ENCODE measurements at places on chromosomes 7 and 10. TPM values are rescaled to one million over a fixed set of nuclear protein-coding genes. Genes with fewer than 3 reads are reported as not detected.

Gene EIF4H
- 246 TPM for total RNA-seq

Gene SEC31B
- total RNA-seq: 61.7 TPM

Gene ABCB4
- total RNA-seq: not detected

DNA sequence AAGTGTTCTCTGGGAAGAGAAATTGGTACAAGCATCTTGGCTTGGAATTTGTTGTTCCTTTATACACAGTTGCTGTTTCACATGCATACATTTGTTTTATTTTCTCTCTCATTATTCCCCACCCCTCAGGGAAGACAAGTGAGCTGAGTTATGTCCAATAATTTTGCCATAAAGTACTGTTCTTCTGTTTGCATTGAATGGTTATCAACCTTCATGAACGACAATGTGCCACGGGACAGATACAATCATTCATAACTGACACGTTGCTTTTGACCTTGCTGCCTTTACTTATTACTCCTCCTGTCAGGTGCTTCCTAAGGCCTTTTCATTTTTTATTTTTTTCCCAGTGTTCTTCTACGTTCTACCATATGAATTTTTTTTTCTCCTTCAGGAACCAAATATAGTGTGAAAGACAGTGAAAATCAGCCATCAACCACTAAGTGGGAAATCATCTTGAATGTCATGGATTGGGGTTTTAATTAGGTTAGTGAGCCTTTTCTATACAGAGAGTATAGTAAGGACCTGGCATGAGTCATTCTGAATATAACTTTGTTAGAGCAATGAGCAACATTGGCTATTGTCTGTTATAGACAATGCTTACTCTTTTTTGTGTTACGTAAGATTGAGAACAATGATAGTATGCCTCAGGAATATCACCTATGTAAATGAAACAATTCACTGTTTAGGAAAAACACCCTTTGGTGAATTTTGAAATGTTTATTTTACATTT is 383.2 kb downstream of the MALRD1 start:
- H3K36me3 ChIP-seq: no peaks in the 10 kb centered on the region
- no peaks in the 10 kb centered on the region for H3K27me3 ChIP-seq
- DNase-seq: no peak
- H3K27ac ChIP-seq: no peak overlapping the region
- no peaks in the 10 kb centered on the region for H3K4me1 ChIP-seq

GRCh38 chr7:96244992-96245292 is 77.0 kb downstream of the SLC25A13 start:
- H3K27ac ChIP-seq: no peak overlapping the region
- no peak overlapping the region for H3K4me3 ChIP-seq
- no peaks in the 10 kb centered on the region for H3K4me1 ChIP-seq
- H3K36me3 ChIP-seq: no peaks in the 10 kb centered on the region
- DNase-seq: no peak

GRCh38 chr7:40922316-40922670 is 780.6 kb downstream of the INHBA start:
- DNase-seq: no peak
- H3K27ac ChIP-seq: no peak overlapping the region
- H3K4me3 ChIP-seq: no peak overlapping the region
- H3K27me3 ChIP-seq: no peaks in the 10 kb centered on the region
- no peaks in the 10 kb centered on the region for H3K4me1 ChIP-seq
- no peaks in the 10 kb centered on the region for H3K36me3 ChIP-seq

DNA sequence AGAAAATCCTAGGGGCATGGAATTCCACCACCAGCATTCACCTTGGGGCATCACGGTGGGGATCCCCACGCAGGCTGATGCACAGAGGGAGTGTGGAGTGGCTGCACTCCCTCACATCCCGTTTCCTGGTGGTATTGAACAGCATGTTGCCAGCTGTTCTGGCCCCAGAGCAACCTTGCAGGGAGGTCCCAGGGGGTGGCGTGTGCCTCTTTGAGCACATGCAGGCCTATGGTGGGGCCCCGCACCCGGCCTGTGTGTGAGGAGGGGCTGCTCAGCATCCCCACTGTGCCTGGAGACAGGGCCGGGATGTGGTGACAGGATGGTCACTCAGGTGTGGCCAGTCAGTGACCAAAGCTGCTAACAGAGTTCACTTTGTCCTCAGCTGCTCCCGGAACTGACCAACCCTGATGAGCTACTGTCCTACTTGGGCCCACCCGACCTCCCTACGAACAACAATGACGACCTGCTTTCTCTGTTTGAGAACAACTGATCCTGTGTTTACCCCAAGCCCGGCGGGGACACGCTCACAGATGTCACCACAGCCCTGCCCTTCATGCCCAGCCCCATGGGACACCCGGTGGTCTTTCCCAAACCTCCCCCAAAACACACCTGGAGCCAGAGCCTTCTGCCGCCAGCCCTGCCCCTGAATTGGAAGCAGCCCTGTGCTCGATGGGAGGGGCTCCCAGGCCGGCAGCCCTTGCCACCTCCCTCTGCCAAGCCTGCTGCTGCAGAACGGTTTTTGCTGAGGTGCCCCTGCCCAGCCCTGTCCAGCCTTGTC is 18.7 kb downstream of the ZMIZ2 start:
- peaks cover 18% of the 10 kb centered on the region for H3K36me3 ChIP-seq
- H3K4me1 ChIP-seq: peaks cover 12% of the 10 kb centered on the region
- H3K27me3 ChIP-seq: no peaks in the 10 kb centered on the region
- no peak for DNase-seq
- no peak overlapping the region for H3K4me3 ChIP-seq
- H3K27ac ChIP-seq: peak overlapping the region; percentile 61
